ENCODE measurements at places on chromosomes 13 and 19.

DNA sequence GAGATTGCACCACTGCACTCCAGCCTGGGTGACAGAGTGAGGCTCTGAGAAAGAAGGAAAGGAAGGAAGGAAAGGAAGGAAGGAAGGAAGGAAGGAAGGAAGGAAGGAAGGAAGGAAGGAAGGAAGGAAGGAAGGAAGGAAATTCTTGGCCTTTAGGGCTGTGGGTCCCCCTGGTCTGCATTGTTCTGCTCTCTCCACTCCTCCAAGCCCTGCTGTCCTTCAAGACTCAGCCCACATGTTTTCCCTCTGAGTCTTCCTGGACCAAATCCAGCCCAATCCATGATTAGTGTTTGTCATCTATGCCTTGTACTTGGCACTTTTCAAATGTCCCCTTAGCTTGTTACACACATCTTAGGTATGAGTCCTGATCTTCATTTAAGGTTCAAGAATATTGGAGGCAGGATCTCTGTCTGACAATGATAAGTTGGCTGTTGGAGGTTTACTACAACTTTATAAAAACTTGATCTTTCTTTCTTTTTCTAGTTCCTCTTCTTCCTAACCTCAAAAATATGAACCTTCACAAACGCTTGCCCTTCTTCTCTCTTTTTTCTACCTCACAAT is 48.8 kb upstream of the INTS6 start:
- no peak for DNase-seq

DNA sequence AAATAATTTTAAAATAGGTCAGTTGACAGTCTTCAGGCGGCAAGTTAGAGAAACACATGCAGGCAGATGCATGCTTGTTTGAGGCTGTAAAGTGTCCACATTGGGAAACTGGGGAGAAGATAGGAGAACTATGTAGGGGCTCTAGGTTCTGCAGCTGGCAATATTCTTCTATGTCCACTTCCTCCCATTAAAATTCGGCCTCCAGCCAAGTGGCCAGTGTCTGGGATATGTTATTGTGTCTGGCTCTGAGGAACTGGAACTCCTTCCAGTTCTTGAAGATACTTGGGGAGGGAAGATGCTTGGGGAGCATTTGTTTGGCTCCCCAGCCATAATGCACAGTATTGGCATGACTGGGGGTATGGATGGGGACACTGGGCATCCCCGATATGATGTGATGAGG is 20.9 kb upstream of the KLF2 start:
- no peak for DNase-seq

- no peak for DNase-seq
Observed at GRCh38 chr19:42174958-42175734, 42.3 kb downstream of the DEDD2 start.

DNA sequence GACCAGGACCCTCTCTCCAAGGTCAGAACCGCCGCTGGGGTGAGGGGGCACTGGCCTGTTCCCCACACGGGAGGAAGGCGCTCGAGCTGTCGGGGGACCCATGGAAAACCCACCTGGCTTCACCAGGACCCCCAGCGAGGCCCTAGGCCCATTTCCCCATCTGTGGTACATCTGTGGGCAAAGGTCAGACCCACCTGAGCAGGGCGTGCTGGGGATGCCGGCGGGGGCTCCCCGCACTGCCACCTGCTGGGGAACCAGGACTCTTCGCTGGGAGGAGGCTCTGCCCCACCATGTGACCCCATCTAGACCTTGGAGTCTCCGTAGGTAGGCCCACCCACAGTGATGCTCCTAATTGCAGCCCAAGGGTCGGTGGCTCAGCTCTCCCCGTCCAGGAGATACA is 511 bp downstream of the WDR88 start:
- no peak for DNase-seq

- no peak for DNase-seq
Observed at GRCh38 chr13:83943530-83944279, 61.4 kb upstream of the SLITRK1 start.

DNA sequence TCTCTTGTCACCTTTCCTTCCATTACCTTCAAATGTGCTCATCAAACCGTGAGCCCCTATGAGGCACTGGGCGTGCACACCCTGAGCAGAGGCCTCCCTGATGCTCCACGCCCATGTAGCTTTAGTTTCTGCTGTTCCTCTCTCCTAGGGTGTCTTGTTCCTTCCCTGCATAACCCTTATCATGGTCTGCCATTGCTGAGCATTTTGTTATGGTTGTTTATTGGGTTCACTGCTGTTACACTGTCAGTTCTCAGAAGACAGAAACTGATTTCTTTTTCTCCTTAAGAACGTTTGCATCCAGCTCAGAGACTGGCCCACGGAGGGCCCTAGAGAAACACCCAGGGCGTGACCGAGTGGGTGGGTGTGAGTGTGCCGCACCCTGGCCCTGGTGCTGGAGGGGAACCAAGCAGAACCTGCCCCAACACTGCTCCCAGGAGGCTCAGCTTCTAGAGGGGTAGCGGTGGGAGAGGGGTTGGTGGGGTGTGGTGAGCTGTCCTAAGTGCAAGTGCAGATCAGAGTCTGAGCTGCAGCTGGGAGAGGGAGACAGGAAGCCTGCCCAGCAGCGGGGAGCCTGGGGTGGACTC is 61.4 kb upstream of the URI1 start:
- no peak for DNase-seq

DNA sequence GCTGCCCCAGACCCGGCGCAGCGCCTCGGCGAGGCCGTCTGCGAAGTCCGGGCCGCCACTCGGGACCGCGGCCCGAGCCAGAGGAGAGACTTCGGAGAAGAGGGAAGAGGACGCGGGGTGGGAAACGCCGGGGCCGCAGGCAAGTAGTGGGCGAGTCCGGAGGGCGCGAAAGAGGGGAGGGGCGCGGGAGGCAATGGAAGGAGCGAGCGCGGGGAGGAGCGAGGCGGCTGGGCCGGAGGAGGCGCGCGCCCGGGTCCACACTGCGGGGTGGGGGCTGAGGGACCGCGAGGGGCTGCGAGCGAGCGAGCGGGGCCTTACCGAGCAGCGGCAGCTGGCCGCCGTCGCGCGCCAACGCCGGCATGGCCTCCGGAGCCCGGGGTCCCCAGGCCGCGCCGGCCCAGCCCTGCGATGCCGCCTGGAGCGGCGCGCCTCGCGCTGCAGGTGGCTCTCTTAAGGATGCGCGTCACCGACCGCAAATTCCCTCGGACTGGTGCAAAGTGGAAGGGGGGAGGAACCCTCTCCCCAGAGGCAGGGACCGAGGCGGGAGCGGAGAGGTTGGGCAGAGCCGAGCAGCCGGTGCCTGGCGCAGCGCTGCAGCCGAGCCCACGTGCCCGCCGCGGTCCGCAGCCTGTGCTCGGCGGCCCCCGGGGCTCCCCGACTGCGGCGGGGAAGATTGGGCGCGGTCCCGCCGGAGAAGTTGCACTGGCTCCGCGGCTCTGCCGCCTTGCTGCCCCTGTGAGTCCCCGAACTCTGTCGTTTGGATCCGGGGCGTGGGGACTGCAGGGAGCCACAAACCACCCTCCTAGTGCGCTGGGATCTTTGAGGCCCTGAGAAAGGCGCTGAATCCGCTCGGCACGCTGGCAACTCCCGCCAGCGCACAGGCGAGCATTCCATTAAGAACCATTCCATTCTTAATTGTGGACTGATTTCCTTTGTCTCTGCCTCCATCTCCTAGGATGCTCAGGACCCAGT is at the start of gene FLT3:
Gene FLT3 (minus strand): TSS at position 427 of the 972 bp plus-strand sequence. CDS start 66 bp downstream, at position 361.
- DNase-seq = no peak

GRCh38 chr13:69980799-69981198 is 126.8 kb upstream of the ATXN8OS start:
- no peak for DNase-seq

Data from NCI-H187 treated with DMSO at 0.1 percent for 48 hours (cell line).